ENCODE measurements at places on chromosomes 2 and 18. TPM values are rescaled to one million over a fixed set of nuclear protein-coding genes. Genes with fewer than 3 reads are reported as not detected.

DNA sequence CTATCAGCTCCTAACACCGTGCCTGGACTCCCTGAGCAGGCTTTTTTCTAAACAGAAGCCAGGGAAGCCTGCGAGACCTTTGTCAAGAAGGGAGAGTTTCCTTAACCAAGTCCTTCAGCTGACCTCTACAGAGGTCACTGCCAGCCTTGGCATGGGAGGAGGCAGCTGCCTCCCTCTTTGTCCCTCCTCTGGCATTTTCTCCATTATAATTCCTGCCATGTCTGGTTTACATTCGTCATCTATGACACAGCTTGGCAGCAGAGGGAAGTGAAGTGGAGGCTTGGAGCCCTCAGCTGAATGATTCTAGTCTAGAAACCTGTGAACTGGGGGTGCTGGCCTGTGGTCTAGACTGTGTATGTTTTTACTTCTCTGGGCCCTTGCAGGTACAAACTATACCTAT, 22.5 kb downstream of the LIPG start:
- H3K27ac ChIP-seq = no peak overlapping the region
- H3K4me3 ChIP-seq = no peak overlapping the region
- no peak for DNase-seq

DNA sequence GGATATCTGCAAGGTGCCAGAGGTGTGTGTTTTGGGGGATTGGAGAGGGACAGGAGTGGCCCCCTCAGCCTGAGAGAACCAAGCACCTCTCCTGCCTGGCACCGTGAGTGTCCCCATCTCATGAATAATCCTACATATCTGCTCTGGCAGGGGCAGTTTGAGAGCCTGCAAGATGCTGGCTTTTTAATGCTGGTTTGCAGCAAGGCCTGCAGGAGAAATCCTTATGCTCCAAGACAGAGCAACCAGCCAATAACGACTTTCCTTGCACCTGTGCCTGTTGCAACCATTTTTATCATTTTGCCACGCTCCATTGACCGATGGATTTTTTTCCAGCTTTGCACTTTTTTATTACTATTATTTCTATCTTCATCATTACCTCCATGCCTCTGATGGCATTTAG, 259.4 kb upstream of the SKOR2 start:
- H3K27me3 ChIP-seq = no peaks in the 10 kb centered on the region
- H3K4me1 ChIP-seq = no peaks in the 10 kb centered on the region
- H3K27ac ChIP-seq = no peak overlapping the region
- H3K4me3 ChIP-seq = no peak overlapping the region
- H3K36me3 ChIP-seq = no peaks in the 10 kb centered on the region

- no peaks in the 10 kb centered on the region for H3K36me3 ChIP-seq
- peaks cover 3% of the 10 kb centered on the region for H3K27me3 ChIP-seq
- no peak overlapping the region for H3K4me3 ChIP-seq
- H3K27ac ChIP-seq = no peak overlapping the region
Observed at GRCh38 chr2:75390169-75390568, 170.6 kb downstream of the EVA1A start.

DNA sequence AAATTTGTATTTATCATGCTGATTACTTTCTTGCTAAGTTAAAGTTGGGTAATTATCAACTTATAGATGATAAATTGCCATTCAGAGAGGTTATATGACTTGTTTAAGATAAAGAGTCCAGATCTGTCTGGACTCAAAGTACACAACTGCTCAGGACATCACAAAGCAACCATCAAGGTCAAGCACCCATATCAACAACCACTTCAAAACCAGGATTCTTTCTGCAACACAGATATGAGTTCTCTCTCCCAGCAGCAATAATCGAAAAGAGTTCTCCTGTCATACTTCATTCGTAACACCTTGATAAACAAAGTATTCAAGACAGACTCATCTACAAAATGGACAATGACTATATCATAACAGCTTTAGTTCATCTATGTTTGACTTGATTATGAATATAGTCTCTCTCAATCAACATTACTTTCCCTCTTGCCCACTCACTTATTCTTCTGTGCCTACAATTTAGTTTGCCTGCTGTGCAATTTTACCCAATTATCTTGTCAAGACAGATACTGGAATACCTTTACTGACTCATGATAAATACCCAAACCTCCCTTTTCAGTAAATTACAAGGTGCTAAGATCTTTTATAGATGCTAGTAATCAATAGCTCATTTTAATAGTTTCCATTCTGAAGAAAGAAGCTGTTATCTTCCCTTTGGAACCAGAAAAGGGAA, 281.8 kb downstream of the NBAS start:
- H3K27ac ChIP-seq = no peak overlapping the region
- no peaks in the 10 kb centered on the region for H3K27me3 ChIP-seq
- no peak overlapping the region for H3K4me3 ChIP-seq
- H3K4me1 ChIP-seq = no peaks in the 10 kb centered on the region
- DNase-seq = no peak
- peaks cover 10% of the 10 kb centered on the region for H3K36me3 ChIP-seq

LYG2 gene
- total RNA-seq = not detected

GRCh38 chr18:78130232-78131195, 849.1 kb upstream of the SALL3 start:
- H3K36me3 ChIP-seq = no peaks in the 10 kb centered on the region
- H3K4me3 ChIP-seq = no peak overlapping the region
- no peak overlapping the region for H3K27ac ChIP-seq
- H3K4me1 ChIP-seq = no peaks in the 10 kb centered on the region
- no peak for DNase-seq

VIL1 gene
- not detected for total RNA-seq

DNA sequence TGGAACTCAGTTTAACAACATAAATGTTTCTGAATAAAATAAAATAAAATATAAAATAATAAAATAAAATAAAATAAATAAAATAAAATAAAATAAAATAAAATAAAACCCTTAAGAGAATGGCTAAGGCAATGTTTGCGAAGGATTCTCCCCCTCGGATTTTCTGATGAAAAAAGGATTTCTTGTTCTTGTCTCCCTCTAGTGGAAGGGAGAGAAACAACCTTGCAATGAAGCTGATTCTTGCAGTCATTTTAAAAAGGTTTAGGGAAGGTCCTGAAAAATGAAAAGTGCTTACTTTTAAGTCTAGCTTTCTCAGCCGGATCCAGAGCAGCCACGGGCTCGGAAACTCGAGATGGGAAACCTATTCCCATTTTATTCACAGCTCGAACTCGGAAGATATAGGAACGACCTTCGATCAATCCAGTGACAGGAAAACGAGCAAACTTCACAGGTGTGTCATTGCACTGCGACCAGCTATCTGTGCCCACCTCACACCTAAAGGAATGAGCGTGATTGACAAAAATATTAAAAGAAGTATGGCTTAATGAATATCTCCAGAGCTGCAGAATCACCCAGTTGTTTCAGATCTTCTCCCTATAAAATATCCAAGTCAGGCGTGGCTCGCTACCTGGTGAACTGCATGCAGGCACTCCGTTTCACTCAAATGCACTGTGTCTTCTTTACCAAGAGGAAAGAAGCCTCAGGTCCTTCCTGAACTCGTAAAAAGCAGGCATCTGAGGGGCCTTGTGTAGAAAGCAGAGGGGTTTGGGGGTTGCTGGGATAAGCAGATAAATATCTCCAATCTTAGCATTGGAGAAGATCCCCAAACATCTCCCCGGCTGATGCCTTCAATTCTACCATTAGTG, 68.1 kb downstream of the MYOM1 start:
- DNase-seq = peak; percentile 52
- H3K4me3 ChIP-seq = no peak overlapping the region
- no peak overlapping the region for H3K27ac ChIP-seq
- H3K4me1 ChIP-seq = no peaks in the 10 kb centered on the region

- H3K36me3 ChIP-seq = no peaks in the 10 kb centered on the region
- no peak overlapping the region for H3K27ac ChIP-seq
- no peak overlapping the region for H3K4me3 ChIP-seq
- no peaks in the 10 kb centered on the region for H3K27me3 ChIP-seq
- DNase-seq = no peak
Observed at GRCh38 chr2:209960045-209960444, 42.4 kb upstream of the RPE start.

GRCh38 chr2:85872536-85873161, 16.1 kb downstream of the ST3GAL5 start:
- H3K36me3 ChIP-seq = 0 out of 2 replicates have a peak, but pooled peaks cover 2% of the 10 kb centered on the region
- DNase-seq = no peak
- no peak overlapping the region for H3K4me3 ChIP-seq
- H3K27me3 ChIP-seq = no peaks in the 10 kb centered on the region
- no peak overlapping the region for H3K27ac ChIP-seq

MAB21L4 gene
- not detected for total RNA-seq

DNA sequence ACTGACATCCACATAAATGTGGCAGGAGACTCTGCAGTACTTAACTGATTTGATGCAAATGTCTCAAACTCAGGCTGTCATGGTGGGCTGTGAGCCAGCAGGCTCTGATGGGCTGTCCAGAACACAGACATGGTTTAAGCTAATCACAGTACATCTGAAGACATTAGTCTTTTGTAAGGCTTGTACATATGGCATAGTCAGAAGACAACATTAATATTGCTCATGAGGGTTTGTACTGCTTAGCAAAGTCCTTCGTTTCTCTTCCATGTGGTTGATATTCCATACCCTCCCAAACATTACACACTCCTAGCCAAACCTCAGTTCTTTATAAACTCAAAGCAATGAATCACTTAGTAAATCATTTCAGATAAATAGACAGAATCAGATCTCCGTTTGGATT, 330.6 kb downstream of the RND3 start:
- no peaks in the 10 kb centered on the region for H3K36me3 ChIP-seq
- H3K4me1 ChIP-seq = peaks cover 6% of the 10 kb centered on the region
- no peaks in the 10 kb centered on the region for H3K27me3 ChIP-seq
- no peak overlapping the region for H3K4me3 ChIP-seq
- no peak overlapping the region for H3K27ac ChIP-seq
- peak; percentile 61 for DNase-seq

- no peak overlapping the region for H3K4me3 ChIP-seq
- no peak overlapping the region for H3K27ac ChIP-seq
- H3K27me3 ChIP-seq = no peaks in the 10 kb centered on the region
- peaks cover 5% of the 10 kb centered on the region for H3K4me1 ChIP-seq
- peaks cover 18% of the 10 kb centered on the region for H3K36me3 ChIP-seq
- DNase-seq = peak; percentile 94
Observed at GRCh38 chr2:37020212-37020886, 54.0 kb upstream of the STRN start.

GRCh38 chr2:175931805-175932204, 70.3 kb downstream of the LNPK start:
- no peaks in the 10 kb centered on the region for H3K27me3 ChIP-seq
- no peak overlapping the region for H3K27ac ChIP-seq
- H3K4me3 ChIP-seq = no peak overlapping the region
- H3K36me3 ChIP-seq = 0 out of 2 replicates have a peak, but pooled peaks cover 3% of the 10 kb centered on the region

- peak; percentile 8 for DNase-seq
- H3K27me3 ChIP-seq = peaks cover 6% of the 10 kb centered on the region
- H3K4me1 ChIP-seq = no peaks in the 10 kb centered on the region
- no peak overlapping the region for H3K4me3 ChIP-seq
- no peak overlapping the region for H3K27ac ChIP-seq
Observed at GRCh38 chr2:219902891-219903552, 275.6 kb downstream of the SLC4A3 start.

DNA sequence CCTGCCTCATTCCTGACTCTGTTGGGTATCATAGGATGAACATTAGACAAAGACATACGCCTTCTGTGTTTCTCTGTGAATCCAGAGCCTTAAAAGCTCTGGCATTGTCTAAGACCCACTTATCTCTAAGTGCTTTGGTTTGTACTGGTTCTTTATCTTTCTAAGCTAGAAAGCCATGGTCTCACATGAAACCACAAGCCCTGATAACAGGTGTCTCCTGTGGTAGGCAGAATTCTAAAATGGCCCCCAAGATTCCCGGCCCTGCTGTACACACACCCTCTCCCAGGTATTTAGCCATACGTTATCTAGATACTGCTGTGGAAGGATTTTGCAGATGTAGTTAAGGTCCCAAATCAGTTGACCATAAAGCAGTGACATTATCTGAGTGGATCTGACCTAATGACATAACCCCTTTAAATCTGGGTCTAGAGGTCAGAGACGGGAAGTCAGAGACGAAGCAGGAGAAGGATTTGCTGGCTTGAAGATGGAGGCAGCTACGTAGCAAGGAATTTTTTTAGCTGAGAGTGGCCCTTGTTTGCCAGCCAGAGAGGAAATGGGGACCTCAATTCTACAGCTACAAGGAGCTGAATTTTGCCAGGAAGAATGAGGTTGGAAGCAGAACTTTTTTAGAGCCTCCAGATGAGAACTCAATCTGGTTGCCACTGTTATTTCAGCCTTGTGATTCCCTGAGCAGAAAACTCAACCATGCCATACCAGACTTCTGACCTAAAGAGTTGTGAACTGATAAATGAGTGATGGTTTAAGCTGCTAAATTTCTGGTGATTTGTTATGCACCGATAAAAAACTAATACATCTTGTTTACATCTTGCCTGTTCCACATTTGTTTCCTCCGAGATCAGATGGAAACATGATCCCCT, 186.7 kb downstream of the CAMKMT start:
- DNase-seq = no peak
- H3K27ac ChIP-seq = no peak overlapping the region
- H3K4me1 ChIP-seq = peaks cover 3% of the 10 kb centered on the region
- H3K27me3 ChIP-seq = no peaks in the 10 kb centered on the region
- H3K36me3 ChIP-seq = no peaks in the 10 kb centered on the region

- peak; percentile 80 for DNase-seq
- no peaks in the 10 kb centered on the region for H3K4me1 ChIP-seq
- no peak overlapping the region for H3K27ac ChIP-seq
- peaks cover 2% of the 10 kb centered on the region for H3K27me3 ChIP-seq
- no peaks in the 10 kb centered on the region for H3K36me3 ChIP-seq
Observed at GRCh38 chr2:160109939-160110673, 47.7 kb upstream of the PLA2R1 start.

SNORC gene
- 0.28 TPM for total RNA-seq

- peaks cover 2% of the 10 kb centered on the region for H3K36me3 ChIP-seq
- H3K4me3 ChIP-seq = peak overlapping the region; percentile 2
- peak; percentile 94 for DNase-seq
- H3K4me1 ChIP-seq = peaks cover 8% of the 10 kb centered on the region
- H3K27me3 ChIP-seq = no peaks in the 10 kb centered on the region
Observed at GRCh38 chr2:113886479-113887008, 3.3 kb upstream of the ACTR3 start.

- H3K36me3 ChIP-seq = peaks cover 2% of the 10 kb centered on the region
- H3K27me3 ChIP-seq = no peaks in the 10 kb centered on the region
- no peak for DNase-seq
- peaks cover 2% of the 10 kb centered on the region for H3K4me1 ChIP-seq
- peak overlapping the region; percentile 58 for H3K27ac ChIP-seq
Observed at GRCh38 chr18:35289727-35290093, 319 bp downstream of the ZSCAN30 start.

All from IMR-90 (cell line).